NCI-H2081 treated with DMSO at 0.1 percent for 48 hours (cell line): ENCODE measurements at places on chromosomes 13 and 19.
A peak's percentile ranks its signal among the peaks of the same experiment; 100 is the strongest.

DNA sequence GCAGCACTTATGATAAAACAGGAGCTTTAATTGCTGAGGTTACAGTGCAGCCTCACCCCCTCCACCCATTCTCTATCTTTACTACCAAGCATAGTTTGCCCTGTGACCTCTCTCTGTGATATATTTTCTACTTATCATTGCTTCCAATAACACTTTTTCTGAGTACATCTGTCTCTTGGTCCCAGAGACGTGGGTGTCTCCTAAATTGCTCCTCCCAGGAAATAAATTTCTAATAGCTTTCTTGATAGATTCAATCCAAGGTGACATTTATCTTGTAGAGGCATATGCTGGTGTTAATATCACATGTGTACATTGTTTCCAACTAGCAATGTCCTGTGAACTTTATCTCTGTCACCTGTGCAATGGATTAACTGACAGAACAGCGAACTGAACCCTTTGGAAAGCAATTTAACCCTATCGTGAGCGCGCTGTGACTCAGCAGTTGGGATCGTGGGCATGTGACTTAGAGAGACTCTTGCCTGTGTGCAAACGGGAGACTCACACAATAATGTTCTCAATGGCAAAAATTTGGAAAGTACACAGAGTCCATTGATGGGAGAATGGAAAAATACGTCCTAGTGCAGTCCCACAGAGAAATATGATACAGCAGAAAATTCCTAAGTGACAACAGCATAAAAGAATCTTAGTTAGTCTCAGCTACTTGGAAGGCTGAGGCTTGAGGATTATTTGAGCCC is 7.0 kb upstream of the MAP2K2 start:
- DNase-seq: no peak

DNA sequence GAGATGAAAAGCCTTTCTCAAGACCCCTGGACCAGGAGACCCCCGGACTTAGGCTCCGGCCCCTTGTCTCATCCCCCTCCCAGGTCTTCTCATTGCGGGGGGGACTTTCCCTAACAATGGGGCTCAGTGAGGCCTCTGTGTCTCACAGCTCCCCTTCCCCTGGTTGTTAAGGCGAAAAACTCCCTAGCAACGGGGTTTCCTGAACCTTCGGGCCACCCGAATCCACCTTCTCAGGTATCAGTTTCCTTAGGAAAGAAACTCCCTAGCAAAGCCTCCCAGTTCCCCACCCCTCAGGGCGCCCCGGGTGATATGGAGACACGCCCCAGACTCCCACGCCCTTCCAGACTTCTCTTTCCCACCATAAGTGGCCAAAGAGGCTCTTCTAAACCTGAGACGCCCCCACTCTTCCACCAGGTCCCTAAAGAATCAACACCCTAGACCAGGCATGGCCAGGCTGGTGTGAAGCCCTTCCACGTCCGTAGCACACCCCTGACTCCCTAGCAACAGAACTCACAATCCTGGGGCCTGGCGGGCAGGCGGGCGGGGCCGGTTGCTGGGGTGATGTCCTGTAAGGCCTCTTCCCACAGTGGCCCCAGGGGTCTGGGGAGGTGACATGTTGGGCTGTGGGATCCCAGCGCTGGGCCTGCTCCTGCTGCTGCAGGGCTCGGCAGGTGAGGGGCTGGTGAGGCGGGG is at the start of gene TMEM190:
Gene TMEM190 (plus strand): TSS at position 586 of the 693 bp plus-strand sequence. CDS start 28 bp downstream, at position 614.
- DNase-seq: no peak

DNA sequence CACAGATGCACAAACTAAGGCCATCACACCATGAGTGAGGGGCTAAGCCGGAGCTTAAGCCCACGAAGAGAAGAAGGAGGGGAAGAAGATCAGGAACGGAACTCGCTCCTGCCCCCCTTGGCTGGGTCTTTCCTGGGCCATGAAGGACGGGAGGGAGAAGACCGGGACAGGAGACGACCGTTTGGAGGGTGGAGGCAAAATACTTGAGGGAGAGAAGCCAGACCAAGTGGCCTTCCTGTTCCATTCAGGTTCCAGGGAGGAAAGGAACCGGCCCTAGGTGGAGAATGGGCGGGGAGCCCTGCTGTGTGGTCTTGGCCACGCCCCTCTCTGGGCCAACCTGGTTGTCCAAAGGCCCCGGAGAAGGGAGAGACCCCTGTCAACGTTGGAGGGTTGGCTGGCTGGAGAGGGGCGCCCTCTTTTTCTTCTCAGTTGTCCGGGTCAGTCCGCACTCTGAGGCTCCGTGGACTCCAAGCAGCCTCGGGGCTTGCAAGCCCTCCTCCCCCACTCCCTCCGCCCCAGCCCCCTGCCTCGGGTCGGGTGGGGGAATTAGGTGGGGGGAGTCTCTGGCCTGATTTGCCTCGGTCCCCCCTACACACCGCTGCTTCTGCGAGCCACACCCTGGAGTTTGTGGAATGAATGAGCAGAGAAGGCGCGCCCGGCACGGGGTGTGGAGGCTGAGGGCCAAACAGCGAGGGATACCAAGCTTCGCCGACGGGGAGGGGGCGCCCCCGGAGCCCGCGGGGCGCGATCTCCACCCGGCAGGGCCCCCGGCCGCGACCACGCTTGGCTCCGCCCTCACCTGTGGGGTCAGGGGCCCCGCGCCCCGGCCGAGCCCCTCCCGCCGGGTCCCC is 757 bp downstream of the FBN3 start:
- DNase-seq: no peak

DNA sequence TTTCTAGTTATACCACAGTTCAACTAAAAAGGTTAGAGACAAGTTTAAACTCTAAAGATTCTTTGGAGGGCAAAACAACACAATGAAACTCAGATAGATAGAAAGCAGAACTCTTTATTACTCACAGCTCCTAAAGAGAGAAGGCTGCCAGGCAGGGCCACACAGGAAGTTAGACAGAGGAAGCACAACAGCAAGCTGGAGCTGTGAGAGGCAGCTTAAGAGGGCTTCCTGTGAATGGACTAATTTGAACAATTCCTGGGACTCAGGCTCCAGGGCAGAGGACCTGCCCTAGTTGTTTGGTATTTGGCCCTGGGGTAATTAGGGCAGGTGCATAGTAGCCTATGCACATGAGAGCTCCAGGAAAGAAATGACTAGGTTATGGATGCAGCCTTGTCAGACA is 803.6 kb downstream of the DIAPH3 start:
- no peak for DNase-seq

- no peak for DNase-seq
Observed at GRCh38 chr19:54332149-54332548, 6.8 kb downstream of the LILRA4 start.

DNA sequence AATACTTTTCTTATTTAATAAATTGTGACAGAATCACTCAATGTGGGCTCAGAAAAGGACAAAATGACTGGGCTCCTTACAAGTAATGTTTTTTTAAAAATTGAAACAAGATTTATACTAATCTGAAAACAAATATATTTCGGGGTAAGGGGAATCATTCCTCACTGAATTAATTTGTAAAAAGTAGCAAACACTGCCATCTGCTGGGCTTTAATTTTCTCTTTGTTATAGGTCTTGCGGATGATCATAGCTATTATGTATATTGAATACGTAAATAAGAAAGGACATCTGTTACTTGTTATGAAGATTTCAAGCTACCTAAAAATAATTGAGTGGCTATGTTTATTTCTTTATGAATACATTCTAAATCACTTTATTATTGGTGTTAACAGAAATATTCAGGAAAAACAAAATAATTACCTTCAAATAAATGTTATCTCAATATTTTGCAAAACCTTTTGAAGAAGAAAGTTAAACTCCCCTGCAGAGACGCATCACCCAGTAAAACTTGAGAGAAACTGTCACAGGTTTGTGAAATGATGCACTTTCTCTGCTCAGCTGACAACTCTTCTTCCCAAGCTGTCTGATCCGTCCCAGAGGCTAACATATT is 17.8 kb upstream of the ENOX1 start:
- peak; percentile 67 for DNase-seq

DNA sequence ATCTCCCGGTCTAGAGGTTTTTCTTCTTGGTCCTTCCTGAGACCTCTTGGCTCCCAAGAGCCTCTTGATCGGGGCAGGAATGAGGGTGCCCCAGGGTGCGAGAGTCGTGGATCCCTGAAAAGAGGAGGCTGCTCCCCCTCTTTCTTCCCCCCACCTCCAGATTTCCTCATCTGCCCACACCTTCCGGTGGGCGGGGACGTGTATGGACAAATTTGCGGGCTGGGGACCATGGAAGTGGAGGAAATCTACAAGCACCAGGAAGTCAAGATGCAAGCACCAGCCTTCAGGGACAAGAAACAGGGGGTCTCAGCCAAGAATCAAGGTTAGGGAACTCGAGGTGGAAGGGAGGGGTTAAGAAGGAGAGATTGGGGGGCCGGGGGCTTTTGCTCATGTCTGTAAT is at the start of gene MCEMP1:
Gene MCEMP1 (plus strand): TSS at position 237 of the 400 bp plus-strand sequence. CDS start 31 bp downstream, at position 268.
- no peak for DNase-seq

- DNase-seq: no peak
Observed at GRCh38 chr19:33906578-33907335, 110.1 kb downstream of the KCTD15 start.

GRCh38 chr13:112697756-112698655 is 8.2 kb downstream of the ATP11A start:
- DNase-seq: no peak

DNA sequence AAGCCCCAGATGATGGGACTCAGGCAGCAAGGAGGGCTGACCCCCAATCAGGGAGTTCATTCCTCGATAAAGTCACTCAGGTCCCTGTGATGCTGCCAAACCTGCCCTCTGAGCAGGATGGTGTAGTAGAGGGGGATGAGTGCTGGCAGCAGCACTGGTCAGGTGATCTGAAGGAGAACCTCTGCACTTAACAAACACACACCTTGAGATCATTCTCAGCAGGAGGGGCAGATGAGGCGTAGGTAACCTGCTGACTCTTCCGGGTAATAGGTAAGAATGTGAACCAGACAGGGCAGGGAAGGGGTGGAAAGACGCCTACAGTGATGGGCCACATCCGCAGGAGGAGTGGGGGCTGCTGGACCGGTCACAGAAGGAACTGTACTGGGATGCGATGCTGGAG is 3.2 kb downstream of the ZNF446 start:
- no peak for DNase-seq

DNA sequence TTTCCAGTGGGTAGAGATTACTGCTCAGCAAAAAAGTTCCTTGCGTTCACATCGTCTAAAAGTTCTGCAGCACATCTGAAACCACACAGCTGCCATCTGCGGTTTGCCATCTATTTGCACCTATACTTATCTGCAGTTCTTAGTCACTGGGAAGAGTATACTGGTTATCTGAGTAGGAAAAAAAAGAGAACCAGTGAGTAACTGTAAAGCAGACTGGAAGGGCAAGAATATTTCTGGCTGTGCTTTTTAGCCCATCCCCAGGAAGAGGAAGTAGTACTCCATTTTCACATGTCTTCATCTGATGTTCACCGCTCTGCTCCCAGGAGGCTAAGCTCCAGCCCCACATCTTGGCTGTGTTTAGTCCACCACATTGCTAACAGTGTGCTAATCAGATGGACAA is 35.6 kb downstream of the EFNB2 start:
- DNase-seq: no peak

DNA sequence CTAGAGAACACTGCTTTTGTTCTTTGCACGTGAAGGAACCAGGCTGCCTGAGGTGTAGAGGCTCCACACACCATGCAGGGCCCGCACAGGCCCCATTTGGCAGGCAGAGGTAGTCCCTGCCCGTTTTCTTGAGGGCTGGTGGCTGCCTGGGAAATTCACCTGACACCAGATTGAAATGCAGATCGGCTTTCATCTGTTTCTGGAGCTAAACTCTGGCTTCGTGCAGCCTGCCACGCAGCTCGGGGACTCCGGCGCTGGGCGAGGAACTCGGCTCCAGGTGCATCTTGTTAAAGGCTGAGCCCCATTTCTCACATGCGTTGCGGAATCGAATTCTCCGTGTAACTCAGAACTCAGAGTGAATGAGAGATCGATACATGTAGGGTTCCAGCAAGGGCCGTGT is 37.7 kb downstream of the ATP11A start:
- DNase-seq: no peak

DNA sequence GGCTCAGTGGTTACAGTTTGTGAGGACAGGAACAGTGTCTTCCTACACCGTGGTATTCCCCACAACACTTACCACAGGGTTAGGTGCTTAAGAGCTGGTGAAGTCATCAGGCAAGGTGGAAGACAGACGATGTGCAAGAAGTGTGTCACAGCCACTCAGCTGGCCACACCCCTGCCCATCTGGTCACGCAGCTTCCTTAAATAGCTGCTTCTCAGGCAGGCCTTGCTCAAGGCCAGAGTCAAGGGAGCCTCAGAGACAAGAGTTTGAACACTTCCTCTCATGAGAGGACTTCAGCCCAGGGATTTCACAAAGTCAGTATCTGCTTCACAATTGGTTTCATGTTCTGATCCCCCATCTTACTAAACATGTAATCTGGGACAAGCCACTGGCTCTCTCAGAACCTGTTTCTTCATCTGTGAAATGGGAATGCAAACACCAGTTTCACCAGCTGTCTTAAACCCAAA is 80.3 kb upstream of the FRY start:
- no peak for DNase-seq

DNA sequence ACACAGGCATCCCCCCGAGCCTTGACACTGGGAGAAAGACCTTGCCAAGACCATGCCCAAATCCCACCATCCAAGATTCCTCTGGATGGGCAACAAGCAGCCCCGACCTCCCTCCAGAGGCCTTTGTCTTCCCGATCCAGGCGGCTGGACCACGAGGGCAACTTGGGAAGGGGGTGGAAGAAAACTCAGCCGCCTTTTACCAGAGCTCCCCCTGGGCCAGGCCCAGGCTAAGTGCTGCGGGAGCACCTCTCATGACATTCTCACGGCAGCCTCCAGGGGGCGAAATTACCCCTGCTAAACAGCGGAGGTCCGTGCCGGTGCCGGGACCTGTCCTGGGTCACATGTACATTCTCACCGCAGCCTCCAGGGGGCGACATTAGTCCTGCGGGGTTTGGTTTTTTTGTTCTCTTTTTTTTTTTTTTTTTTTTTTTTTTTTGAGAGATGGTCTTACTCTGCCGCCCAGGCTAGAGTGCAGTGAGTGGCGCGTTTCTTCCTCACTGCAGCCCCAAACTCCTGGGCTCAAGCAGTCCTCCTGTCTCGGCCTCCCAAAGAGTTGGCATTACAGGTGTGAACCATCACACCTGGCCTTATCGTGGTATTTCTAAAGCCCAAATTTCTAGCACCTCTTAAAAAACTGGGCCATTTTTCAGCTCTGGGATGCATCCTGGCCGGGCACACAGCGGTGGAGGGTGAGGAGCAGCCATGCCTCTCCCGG is 2.1 kb upstream of the RSPH6A start:
- DNase-seq: no peak

- DNase-seq: no peak
Observed at GRCh38 chr13:106551350-106551749, 15.9 kb upstream of the EFNB2 start.

- DNase-seq: no peak
Observed at GRCh38 chr13:49679246-49679645, 12.0 kb downstream of the EBPL start.

- DNase-seq: no peak
Observed at GRCh38 chr19:34145741-34146202, 26.5 kb upstream of the LSM14A start.

GRCh38 chr13:34307607-34308006 is 489.7 kb downstream of the RFC3 start:
- no peak for DNase-seq

GRCh38 chr19:5632657-5633056 is 9.8 kb downstream of the SAFB start:
- no peak for DNase-seq
